GM06990 (cell line): ENCODE measurements at places on chromosomes 6 and 20.
A peak's percentile ranks its signal among the peaks of the same experiment; 100 is the strongest.

GRCh38 chr6:154520280-154520679 is 9.8 kb upstream of the CNKSR3 start:
- no peak for DNase-seq

DNA sequence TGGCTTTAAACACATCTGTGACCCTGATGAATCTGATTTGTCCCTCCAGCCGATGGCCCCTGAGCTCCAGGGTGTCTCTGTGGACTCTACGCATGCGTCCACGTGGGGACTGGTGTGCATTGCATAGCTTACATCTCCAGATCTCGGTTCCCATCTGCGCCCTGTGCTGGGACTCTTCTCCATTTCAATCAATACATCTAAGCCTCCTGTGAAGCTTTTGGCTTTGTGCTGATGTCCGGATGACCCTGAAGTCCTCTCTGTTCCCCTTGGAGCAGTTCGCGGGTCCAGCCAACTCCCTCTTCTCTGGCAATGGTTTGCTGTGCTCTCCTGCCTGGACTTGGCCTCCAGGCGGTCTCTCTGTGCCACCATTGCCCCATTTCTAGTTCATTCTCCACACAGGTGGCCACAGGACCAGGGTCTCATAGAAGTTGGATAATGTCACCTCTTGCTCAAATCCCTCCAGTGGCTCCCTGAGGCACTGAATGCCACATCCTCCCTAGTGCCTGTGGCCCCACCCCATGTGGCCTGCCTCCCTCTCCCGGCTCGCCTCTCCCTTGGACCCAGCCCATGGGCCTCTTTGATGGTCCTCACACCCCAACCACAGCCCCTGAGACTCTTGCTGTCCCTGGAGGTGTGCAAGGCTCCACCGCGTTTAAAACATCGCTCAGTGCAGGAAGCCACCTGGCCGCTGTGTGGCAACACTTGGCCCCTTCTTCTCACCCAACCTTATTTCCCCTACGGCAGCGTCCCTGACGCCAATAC is 155.4 kb downstream of the SYCP2 start:
- DNase-seq, result no peak

DNA sequence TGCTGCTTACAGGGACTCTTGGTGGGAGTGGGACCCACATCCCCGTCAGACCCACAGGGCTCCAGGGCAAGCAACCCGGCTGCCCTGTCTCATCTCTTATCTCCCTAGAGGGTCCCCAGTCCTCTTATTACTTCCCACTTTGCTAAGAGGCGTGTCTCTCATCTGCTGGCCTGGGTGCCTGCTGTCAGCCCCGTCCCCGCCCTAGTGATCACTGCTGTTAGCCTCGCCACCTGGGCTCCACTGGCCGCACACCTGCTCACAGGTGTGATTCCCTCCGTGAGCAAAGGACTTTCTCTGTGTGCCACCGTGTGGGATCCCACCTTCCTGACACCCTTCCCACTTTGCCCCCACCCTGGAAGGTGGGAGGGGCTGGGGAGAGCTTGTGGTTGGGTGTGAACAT is 57.6 kb downstream of the TCP11 start:
- no peak for DNase-seq

GRCh38 chr20:33663161-33664084 is 1.3 kb downstream of the C20orf144 start:
- peak; percentile 89 for DNase-seq

DNA sequence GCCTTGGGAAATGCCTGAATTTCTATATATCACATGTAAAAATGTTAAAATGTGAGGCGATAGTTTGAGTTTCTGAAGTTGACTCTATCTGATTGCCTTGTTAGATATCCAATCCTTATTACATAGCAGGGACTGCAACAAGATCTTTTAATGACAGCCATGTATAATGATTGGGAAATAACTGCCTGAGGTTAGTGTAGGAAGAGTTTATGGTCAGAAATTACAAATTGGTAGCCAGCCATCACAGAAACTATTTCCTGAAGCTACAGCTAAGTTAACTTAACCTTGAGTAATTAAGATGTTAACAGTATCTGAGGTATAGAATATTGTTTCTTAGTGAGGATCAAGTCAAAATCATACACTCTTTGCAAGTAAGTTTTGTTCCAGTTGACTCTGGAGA is 41.0 kb downstream of the AKIRIN2 start:
- DNase-seq, result no peak

DNA sequence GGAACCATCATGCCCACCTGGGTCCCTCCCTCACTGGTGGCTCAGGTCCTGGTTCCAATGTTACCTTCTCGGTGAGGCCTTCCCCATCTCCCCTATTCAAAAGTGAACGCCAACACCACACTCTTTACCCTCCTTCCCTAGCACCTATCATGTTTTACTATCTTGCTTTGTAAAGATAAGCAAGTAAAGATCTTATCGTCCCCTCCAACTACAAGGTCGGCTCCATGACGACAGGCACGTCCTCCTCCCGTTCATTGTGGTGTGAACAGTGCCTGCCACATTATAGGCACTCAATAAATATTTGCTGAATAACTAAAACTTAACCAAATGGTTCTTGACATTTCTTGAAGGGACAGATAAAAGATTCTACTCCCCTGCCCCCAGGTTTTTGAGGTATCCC is 147.1 kb downstream of the PREX1 start:
- DNase-seq, result no peak
